Stimulated activated CD8-positive, alpha-beta memory T cell treated with anti-CD3 and anti-CD28 coated beads, Interleukin-4, amount 100 ng/mL, for 1 hour (primary cell): ENCODE measurements at places on chromosomes 2 and 18.

- DNase-seq, result no peak
These were observed 43.6 kb downstream of the SCN9A start for GRCh38 chr2:166332106-166332505.

- DNase-seq, result no peak
These were observed 9.8 kb downstream of the CD302 start for GRCh38 chr2:159788253-159788652.

- DNase-seq, result no peak
These were observed 13.9 kb downstream of the IWS1 start for GRCh38 chr2:127512362-127512761.

GRCh38 chr2:63865159-63865799 is 23.6 kb downstream of the UGP2 start:
- DNase-seq, result no peak

- no peak for DNase-seq
These were observed 11.6 kb downstream of the CFLAR start for GRCh38 chr2:201127570-201127969.

GRCh38 chr18:59383851-59384250 is 24.8 kb upstream of the LMAN1 start:
- DNase-seq, result no peak

DNA sequence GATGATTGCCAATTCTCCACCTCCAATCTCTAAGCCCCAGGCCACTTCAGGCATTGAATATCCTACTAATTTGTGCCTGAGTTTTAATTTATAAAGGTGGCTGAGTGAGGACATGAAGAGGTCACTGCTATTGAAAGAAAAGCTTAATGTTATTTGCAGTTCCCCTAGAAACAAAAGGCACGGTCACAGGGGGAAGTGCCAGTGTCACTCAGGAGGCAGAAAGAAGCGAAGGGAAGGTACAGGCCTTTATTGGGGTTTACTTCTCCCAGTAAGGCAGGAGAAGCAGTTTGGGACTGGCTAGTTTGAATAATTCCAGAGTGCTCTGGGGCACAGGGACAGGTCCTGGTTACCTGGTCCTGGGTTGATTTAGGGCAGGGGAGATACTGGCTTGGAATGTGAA is 1.7 kb upstream of the ABHD1 start:
- no peak for DNase-seq

- DNase-seq, result no peak
These were observed 41.7 kb upstream of the MALL start for GRCh38 chr2:110157153-110157793.

- DNase-seq, result no peak
These were observed 192.2 kb upstream of the HS6ST1 start for GRCh38 chr2:128510701-128511397.

DNA sequence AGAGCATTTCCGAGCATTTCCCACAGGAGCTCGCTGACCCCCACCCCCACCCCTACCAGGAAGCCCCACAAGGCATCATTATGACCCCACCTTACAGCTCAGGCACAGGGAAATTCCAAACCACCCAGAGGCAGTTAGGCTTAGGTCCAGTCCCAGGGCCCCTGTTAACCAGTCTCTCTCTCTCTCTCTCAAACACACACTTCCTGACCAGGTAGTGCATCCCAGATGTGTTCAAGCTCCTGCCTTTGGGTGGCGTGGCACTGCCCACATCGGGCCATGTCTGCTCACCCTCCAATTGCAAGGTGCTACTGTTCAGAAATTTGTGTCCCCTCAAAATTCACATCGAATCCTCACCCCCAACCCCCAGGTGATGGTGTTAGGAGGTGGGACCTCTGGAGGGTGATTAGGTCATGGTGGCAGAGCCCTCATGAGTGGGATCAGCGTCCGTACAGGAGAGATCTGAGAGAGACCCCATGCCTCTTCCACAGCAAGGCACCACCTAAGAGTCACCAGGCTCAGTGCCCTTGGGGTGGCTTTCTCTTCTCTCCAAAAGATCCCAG is 8.8 kb downstream of the COPS9 start:
- DNase-seq, result no peak

GRCh38 chr2:106664669-106665068 is 177.5 kb downstream of the CD8B2 start:
- no peak for DNase-seq

DNA sequence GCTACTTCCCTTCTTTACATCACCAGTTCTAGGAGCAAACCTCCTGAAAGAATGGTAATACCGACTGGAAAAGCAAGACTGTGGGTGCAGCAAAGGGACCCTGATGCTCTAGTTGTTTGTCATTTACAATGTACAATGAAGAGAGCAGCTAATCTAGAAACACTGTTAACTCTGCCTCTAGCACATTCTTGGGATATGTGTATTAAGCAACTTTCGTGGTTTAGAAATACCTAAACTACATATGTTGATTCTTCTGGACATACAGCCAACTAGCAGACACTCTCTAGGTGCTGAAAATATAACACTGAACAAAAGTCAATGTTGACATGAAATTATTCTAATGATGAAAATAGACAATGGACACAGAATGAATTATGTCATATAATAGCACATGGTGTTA is 440.3 kb upstream of the MC4R start:
- DNase-seq, result no peak

DNA sequence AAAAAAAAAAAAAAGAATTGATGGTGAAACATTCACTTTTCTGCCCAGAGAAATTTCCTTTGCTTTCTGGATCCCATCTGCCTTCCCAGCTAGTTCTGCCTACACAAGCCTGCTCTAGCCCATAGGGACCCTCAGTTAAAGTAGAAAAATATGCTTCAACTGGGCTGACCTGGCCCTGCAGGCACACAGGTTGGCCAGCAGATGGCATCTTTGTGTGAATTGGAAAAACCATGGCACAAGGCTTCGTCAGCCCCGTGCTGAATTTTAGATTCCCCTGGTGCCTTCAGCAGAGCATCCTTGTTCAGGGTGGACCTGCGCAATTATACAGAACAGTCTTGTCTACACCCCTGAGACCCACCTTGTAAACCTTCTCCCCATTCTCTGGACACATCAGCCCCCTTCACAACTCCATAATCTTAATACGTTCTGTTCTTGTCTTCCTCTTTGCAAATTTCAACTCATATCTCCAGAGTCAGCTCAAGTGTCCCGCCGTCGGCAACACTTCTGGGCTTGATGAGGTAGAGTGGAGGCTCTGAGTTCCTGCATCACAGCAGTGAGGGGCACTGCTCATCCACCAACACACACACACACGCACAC is 114.5 kb downstream of the INSIG2 start:
- DNase-seq, result peak; percentile 25

DNA sequence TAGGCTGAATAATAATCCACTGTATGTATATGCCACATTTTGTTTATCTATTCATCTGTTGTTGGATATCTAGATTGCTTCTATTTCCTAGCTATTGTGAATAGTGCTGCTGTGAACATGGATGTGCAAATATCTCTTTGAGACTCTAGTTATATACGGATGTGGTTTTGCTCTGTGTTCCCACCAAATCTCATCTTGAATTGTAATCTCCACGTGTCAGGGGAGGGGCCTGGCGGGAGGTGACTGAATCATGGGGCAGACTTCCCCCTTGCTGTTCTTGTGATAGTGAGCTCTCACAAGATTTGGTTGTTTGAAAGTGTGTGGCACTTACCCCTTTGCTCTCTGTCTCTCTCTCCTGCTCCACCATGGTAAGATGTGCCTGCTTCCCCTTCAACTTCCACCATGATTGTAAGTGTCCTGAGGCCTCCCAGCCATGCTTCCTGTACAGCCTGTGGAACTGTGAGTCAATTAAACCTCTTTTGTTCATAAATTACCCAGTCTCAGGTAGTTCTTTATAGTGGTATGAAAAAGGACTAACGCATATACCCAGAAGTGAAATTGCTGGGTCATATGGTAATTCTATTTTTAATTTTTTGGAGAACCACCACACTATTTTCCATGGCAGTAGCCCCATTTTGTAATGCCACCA is 86.1 kb upstream of the UPP2 start:
- DNase-seq, result no peak

DNA sequence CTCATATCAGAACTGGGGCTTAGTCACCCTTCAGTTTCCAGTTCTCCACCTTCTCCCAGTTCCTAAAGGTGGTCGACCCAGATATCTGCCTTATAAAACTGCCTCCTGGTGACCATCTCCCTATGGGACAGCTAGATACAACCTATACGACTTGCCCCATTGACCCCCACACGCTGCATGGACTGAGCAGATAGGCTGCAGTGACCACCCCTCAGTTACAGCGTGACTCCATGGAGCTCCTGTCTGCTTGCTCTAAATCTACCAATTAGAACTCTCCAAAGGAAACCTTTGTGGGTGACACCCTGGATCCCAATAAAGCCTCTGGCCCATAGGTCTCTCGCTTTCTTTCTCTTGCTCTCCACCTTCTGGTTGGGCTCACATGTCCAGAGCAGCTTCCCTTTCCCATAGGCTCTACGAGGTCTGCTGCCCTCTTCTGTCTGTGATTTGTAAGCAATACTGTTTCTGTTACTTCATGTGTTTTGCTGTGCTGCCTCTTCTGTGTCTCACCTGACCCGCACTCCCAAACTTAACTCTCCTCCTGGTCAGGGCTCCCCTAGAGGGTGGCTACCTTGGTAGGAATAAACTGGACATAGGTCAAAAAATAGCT is 971.3 kb upstream of the FAM98A start:
- DNase-seq, result no peak

GRCh38 chr2:96161898-96162297 is 16.7 kb upstream of the DUSP2 start:
- DNase-seq, result no peak

GRCh38 chr2:144078802-144079724 is 440.9 kb downstream of the ZEB2 start:
- DNase-seq, result no peak
